CD4-positive, alpha-beta T cell (primary cell): ENCODE measurements at places on chromosomes 1 and 21.
A peak's percentile ranks its signal among the peaks of the same experiment; 100 is the strongest.

GRCh38 chr1:231185391-231185790, 23.5 kb downstream of the TRIM67 start:
- no peak for DNase-seq

DNA sequence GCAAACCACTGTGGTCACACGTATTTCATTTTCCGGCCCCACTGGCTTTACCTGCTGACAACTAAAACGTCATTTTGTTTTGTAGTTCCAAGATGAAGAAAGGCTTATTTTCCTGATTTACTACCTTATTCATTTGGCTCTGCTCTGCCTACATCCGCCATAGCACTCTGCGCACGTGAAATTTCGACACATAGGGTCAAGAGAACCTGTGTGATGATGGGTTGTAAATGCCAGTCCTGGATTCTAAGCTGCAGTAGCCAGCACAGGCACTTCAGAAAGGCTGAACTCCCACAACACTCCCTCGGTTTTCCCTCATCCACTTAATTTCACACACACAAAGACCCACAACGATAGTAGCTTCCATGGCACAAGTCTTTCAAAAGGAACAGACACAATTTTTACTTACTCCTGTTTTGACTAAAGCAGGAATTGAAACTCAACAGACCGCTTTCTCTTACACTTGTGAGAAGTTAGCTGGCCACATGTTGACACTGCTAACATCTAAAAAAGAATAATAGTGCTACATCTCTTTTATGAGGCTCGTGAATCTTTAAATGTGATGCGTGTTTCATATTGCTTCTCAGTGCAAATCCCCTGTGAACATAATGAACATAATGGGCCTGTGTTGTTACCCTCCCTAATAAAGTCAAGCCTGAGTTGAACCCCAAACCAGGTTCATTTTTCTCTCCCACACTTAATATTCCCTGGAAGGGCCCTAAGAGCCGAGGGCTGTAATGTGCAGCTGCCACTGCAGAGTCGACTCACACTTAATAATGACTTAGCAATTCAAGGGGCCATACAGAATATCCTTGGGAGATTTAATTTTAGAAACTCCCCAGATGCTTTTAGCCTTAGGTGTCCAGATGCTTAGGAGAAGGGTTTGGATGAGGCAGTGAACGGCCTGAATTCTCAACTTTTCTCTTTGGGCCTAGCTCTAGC, 1.5 kb upstream of the RUNX1 start:
- DNase-seq = no peak

- DNase-seq = no peak
These were observed 81.7 kb upstream of the VANGL1 start for GRCh38 chr1:115560027-115560426.

DNA sequence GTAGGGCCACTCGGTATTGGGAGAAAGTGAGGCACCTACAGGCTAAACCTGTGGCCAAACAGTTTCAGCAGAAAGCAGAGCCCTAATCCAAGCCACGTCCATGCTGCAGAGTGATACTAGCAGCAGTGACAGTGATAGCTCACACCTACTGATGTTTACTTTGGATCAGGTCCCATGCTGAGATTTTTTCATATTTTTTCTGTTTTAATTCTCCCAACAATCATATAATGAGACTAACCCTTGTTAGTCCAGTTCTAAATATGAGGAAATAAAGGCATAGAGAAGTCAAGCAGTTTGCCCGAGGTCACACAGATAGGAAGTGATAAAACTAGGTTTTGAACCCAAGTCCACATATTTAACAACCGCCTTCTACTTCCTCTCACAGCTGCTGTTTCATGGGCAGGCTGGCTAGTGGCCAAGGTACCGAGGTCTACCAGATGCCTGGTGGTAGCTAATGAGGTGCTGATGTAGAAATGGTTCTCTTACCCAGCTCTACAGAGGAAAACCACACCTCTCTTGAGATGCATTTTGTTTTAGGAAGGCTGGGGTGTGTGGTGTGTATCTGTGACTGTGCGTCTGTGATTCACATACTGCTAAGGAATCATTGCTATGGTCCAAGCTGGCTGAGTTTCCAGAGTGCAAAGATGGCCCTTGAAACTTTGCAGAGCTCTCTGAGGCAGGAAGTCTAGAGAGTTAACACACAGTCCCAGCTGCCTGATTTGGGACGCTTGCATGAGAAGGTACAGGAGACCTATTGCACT, 80.3 kb upstream of the ARTN start:
- DNase-seq = no peak

DNA sequence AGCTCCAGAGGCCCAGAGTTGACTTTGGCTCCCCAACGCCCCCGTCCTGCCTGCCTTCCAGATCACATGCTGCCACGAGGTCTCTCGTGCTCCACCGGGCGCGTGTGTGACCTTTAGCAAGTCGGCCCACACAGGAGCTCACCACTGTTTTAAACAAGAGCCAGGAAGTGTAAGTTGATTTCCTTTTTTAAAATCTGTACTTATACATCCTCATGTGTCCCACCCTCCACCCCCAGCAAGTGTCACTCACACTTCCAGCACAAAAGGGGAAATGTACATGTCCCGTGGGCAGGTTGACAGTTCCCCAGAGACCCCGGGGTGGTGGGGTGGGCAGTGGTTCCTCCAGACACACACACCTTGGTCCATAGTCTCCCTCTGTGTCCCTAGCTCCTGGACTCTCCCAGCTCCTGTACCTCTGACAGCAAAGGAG, 84.4 kb downstream of the STUM start:
- peak; percentile 32 for DNase-seq

- no peak for DNase-seq
These were observed 29.0 kb downstream of the STUM start for GRCh38 chr1:226577401-226578180.

DNA sequence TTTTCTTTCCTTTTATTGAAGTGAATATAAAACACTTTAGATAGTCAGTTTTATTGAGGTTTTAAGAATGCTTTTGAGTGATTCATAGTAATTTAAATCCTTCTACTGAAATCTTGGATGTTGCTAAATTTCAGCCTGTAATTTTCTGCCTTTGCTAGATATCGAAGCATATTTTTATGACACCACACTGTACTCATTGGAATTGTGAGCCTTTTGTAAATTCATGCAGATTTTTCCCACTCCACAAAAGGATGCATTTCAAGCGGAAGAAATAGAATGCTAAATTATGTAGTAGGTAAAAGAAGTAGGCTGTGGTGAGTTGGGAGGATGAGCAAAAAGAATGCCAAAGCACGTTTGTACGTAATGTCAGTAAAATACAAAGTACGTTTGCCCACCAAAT, 13.8 kb downstream of the SNX7 start:
- no peak for DNase-seq

DNA sequence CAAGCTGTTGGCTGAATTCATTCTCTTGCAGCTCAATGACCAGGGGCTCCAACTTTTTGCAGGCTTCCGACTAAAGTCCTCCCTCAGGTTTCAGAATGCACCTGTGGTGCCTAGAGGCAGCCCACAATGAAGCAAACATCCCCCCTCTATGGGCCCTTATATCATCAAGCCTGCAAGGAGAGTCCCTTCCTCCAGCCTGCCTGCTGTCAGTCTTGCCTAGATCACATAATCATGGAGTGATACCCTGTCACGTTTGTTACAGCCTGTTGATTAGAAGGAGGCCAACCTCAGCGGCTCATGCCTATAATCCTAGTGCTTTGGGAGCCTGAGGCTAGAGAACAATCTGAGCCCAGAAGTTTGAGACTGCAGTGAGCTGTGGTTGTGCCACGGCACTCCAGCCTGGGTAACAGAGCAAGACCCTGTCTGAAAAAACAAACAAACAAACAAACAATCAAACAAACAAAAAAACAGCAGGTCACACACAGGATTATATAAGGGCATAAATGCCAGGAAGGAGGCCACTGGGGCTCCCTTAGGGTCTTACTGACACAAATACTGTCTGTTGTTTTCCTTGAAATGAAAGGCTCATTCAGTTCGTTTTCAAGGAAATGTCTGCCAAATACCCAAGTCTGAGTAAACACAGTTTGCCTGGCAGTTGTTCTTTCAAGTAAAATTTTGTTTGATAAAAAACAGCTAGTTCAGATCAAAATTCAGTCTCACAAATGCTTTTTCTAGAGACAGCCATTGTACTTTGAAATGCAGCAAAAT, 4.7 kb upstream of the SPRR3 start:
- DNase-seq = no peak

DNA sequence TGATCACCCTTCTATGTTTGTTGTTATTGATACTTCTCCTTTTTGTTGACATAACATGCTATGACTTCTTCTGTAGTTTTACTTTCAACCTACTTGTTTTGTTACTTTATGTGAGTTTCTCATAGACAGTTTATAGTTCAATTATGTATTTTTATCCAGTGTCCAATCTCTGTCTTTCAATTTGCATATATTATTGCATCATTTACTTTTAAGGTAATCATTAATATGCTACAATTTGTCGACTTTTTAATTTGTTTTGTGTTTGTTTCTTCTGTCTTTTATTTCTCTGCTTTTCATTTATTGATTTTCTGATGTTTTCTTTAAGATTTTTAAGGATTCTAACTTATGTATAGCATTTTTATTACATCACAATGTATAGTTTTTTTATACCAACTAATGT, 10.3 kb downstream of the OR13G1 start:
- DNase-seq = no peak

- no peak for DNase-seq
These were observed 163.1 kb downstream of the PGBD5 start for GRCh38 chr1:230262867-230263567.

DNA sequence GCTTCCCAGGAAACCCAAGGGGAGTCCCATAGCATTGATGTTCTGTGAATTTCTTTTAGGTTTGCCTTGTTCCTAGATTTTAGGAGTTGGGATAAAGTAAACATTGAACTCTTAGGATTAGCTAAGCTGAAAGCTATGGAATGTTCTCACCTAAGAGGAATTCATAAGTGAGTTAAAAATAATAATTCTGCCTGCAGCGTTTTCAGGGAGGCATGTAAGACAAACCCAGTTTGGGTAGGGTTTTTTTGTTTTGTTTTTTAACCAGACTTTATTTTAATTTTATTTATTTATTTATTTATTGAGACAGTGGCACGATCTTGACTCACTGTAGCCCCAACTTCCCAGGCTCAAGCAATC, 28.9 kb upstream of the CD101 start:
- no peak for DNase-seq

- no peak for DNase-seq
These were observed 200.6 kb downstream of the RGS7 start for GRCh38 chr1:241156231-241156965.

GRCh38 chr1:24849672-24850295, 80.3 kb downstream of the RUNX3 start:
- DNase-seq = no peak

DNA sequence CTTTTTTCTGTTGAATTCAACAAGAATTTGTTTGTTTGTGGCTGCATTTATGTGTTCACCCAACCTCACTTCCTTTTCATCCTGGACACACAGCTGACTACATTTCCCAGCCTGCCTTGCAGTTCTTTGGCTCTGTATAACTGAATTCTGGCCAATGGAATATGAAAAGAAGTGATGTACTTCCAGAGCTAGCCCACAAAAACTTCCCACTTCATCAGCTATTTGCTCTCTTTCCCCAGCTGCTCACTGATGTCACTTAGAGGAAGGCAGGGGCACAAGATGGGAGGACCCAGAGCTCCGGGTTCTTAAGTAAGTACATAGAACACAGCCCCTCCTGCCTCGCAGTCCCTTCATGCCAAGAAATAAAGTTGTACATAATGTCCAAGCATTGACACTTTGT, 235.0 kb upstream of the FGGY start:
- DNase-seq = no peak

- no peak for DNase-seq
These were observed 48.0 kb upstream of the B3GALNT2 start for GRCh38 chr1:235552146-235552716.

- DNase-seq = no peak
These were observed 135.9 kb downstream of the FGGY start for GRCh38 chr1:59432531-59433439.

DNA sequence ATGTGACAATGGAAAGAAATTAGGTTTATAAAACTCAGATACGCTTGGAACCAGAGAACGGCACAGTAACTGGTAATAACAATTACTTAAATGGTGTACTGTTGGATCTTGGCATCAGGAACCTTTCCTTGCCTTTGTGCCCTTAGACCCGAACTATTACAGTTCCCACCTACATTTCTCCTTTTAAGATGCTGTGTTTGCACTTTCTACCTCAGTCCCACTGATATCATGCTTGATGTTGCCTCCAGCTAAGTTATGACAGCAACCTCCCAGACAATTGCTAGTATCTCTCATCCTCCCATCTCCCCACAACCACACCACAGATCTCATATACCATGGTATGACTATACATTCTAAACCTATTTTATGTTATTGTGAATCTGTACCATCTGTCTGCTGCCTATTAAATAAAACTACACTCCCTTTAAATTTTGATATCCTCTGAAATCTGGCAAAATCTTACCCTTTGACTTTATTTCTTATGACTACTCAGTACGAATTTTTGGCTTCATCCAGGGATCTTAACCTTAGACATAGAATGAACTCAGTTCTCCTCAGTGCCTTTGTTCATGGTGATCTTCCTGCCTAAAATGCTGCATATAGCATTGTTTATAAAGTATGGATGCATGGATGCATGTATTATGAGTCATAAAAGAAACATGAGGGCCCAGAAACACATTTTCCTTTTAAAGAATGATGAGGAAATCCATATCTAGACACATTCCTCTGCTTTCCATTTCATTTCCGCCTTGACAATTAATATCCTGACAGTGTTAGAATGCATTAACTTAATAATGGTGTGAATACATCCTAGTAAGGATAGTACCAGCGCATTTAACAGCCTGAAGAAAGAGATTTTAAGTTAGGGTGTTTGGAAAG, 64.1 kb downstream of the LRRC8D start:
- DNase-seq = no peak

DNA sequence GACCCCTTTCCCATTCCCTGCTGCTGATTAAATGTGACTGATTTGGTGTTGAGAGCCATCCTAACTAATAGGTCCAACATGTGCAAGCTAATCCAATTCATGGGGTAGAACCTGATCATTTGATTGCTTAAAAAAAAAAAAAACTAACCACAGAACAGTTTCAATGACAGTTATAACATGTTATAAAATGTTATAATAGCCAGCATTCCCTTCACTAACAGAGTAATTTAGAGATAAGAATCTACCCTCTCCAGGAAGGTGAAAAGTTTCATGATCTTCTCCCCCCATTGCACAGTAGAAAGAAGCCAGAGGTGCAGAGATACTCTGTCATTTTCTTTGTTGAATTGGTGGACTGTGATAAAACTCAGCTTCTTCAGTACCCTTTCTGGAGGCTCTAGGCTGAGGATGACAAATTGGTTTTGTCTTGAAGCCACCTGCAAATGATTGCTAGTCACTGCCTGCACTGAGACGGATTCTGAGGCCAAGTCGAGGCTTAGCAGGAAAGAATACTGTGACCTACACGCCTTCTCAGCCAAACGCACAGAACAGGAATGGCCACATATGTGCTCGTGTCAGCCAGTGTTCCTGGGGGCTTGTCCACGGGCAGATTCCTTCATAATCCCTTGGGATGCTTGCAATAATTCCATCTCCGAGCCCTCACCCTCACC, 215.7 kb upstream of the IRF2BP2 start:
- DNase-seq = no peak

GRCh38 chr1:175933801-175934200, 190.4 kb upstream of the TNR start:
- DNase-seq = no peak
